ENCODE measurements at places on chromosomes 11 and 22. TPM values are rescaled to one million over a fixed set of nuclear protein-coding genes. Genes with fewer than 3 reads are reported as not detected.

GRCh38 chr11:95690100-95690499 lies 99.5 kb downstream of the FAM76B start:
- no peak for DNase-seq

Gene SLC5A1
- total RNA-seq: 0.32 TPM

Gene BATF2
- total RNA-seq: 2.1 TPM

GRCh38 chr11:15668718-15669117 lies 554.0 kb downstream of the INSC start:
- DNase-seq: no peak

DNA sequence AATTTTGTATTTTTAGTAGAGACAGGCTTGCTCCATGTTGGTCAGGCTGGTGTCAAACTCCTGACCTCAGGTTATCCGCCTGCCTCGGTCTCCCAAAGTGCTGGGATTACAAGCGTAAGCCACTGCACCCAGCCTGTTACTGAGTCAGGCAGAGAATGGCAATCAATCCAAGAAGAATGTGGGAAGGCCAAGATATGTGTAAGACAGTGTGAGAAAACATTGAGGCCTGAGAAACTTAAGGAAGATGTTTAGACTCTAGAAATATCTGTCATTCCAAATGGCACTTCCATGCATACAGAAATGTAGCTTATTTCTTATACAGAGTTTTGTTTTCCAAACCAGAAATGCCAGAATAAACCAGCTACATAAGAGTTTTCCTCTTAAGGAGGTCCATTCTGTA lies 248.5 kb downstream of the ETS1 start:
- DNase-seq: no peak
